ENCODE measurements at places on chromosomes 1 and 21. TPM values are rescaled to one million over a fixed set of nuclear protein-coding genes. Genes with fewer than 3 reads are reported as not detected.

The KRTAP10-7 gene
- not detected for total RNA-seq

GRCh38 chr1:212589446-212589845 lies 19.1 kb upstream of the ATF3 start:
- no peak for DNase-seq

- DNase-seq = no peak
Measured at GRCh38 chr1:109423498-109423897, 2.8 kb downstream of the PSMA5 start.

DNA sequence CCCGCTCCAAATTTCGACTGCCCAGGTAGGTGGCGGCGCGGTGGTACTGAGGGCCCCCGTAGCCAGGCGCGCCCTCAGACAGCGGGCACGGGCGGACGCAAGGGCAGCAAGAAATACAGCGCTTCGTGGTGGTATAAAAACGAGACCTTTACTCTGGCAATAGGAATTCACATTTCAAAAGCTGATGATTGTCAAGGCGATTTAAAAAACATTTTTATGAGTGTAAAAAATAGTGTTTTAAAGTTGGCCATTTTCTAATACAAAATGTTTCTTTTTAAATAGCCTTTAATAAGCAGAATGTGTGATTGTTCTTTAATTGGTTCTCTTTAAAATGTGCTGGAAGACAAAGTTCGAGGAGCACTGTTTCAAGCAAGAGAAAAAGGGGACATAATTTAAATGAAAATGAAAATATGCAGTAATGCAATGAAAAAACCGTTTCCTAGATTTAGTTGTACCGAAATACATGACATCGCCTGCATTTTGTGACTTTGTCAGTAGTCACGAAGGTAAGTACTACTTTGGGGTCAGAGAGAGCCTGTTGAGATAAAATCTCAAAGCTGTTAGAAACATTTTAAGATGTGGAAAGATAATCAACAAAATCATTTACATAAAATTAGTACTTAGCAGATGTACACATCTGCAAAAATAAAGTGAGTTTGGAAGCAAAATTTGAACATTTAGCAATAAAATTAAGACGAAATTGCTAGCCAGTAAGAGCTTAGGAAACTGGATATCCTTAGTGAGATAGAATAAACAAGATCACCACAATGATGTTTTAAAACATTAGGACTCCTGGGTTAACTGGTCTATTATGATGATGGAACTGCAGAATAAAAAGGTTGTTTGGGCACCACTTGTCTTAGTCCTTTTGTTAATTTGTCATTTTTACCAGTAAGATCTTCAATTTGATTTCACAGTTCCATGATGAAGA lies 1.1 kb upstream of the PSMG1 start:
- no peak for DNase-seq

DNA sequence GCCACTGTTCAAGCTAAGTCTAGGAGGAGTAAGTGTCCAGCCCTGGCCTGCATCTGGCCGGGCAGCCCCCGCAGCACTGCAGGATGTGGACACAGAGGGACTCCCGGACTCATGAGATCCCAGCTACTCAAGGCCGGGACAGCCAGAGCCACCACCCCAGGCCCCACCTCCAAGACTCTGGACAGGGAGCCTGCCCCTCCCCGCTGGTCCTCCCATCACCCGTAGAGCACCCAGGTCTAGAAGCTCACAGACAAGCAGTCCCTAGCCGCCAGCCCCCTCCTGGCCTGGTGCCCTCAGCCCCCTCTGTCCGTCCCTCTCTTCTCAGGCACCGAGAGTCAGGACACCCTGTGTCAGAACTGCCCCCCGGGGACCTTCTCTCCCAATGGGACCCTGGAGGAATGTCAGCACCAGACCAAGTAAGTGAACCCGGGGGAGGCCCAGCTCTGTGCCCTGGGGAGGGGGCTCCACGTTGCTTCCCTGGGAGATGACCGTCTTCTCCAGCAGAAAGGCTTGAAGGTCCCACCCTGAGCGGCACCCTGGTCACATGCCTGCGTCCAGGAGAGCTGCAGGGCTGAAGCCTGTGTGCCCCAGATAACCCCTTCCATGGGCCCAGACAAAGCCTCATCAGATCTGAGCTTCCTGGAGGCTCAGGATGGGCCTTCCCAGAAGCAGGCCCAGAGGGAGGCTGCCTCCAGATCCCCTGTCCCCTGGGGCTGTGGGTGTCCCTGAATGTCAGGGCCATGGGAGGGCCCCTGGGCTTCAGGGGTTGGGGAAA lies 4.3 kb downstream of the TNFRSF14 start:
- no peak for DNase-seq

GRCh38 chr1:116762781-116763115 lies 8.5 kb downstream of the CD2 start:
- peak; percentile 59 for DNase-seq

GRCh38 chr1:165287329-165287728 lies 69.2 kb downstream of the LMX1A start:
- DNase-seq = no peak
